Caco-2 (cell line): ENCODE measurements at places on chromosomes 12 and 14. TPM values are rescaled to one million over a fixed set of nuclear protein-coding genes. Genes with fewer than 3 reads are reported as not detected.

DNA sequence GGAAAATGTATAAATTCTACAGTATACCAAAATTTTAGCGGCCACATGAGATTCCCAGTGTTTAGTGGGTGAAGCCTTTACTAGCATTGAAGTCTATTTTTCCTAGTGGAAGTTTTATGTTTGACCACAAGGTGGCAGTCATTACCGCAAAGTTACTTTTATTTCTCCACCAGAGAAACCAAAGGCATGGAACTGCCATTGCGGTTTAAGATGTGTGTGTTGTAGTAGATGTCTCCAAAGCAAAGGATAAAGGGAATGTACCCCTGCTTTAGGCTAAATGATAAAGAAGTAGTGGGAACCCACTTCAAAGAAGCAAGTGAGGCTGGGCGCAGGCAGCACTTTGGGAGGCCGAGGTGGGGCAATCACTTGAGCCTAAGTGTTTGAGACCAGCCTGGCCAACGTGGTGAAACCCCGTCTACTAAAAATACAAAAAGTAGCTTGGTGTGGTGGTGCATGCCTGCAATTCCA is 140.5 kb downstream of the PRKCH start:
- DNase-seq, result peak; percentile 63

GPX2 gene
- total RNA-seq, result 39.3 and 48.1 TPM in 2 replicates

GRCh38 chr14:73754911-73755360 is 40.8 kb upstream of the PNMA1 start:
- DNase-seq, result no peak

C12orf54 gene
- total RNA-seq, result not detected in 2 replicates

DNA sequence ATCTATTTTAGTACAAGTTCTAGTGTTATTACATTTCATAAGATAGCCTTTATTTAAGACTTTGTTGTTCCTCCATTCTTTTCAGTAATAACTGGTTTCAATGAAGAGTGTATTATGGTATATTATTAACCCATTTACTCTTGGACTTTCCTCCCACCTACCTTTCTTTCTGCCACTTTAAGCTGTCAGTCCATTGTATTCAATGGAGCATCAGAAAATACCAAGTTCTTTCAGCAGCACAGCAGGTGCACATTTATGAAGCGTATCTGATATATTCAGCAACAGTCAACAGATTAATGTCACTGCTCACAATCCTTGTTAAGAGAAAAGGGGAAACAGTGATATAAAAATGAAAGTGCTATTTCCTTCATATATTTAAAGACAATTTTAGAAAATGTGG is 660.9 kb downstream of the C12orf50 start:
- no peak for DNase-seq

DNA sequence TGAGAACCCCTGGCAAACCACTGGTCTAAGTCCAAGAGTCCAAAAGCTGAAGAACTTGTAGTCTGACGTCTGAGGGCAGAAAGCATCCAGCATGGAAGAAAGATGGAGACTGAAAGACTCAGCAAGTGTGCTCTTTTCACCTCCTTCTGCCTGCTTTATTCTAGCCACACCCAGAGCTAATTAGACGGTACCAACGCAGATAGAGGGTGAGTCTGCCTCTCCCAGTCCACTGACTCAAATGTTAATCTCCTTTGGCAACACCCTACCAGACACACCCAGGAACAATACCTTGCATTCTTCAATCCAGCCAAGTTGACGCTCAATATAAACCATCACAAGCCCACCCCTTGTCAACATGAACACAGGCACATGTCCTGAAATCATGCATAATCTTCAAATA is 155.1 kb downstream of the CCDC59 start:
- no peak for DNase-seq

DNA sequence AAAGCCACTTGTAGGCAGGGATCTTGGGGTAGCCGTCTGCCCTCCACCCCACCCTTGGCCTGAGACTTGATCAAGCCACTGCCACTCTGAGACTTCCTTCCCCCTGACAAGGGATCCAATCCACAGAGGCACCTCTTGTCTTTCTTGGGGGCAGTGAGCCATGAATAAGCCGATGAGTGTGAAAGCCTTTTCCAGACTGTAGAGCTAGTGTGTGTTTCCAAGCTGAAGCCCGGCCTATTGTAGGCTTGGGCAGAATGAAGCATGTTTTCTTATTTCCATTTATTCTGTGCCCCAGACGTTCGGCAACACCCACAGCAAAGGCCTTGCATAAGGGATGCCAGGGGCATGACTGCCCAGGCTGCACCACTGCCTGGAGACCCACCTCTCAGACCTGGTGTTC is 991.6 kb downstream of the BCL11B start:
- DNase-seq, result no peak

- no peak for DNase-seq
These were observed 39.3 kb downstream of the TSPAN19 start for GRCh38 chr12:84996759-84997158.

GRCh38 chr12:5467931-5468330 is 36.0 kb downstream of the NTF3 start:
- no peak for DNase-seq
